ENCODE measurements at places on chromosomes 6 and 20.

DNA sequence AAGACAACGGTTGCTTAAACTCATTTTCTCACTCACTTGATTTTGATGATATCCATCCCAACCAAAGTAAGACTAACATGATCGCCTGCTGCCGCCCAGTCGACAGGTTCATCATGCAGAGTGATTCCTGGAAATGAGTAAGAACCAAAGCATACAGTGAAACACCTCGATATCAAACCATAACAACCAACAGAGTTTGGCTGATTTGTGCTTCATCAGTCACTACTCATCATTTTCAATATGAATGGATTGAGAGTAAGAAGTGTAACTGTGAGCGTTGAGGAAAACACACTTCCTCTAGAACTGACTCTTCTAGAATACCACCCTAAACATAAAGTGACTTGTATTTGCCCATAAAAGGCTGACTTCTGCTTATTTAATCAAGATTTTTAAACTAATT lies 29.2 kb upstream of the ALDH8A1 start:
- DNase-seq, result no peak

GRCh38 chr6:33991610-33992009 lies 154.3 kb downstream of the GRM4 start:
- no peak for DNase-seq

DNA sequence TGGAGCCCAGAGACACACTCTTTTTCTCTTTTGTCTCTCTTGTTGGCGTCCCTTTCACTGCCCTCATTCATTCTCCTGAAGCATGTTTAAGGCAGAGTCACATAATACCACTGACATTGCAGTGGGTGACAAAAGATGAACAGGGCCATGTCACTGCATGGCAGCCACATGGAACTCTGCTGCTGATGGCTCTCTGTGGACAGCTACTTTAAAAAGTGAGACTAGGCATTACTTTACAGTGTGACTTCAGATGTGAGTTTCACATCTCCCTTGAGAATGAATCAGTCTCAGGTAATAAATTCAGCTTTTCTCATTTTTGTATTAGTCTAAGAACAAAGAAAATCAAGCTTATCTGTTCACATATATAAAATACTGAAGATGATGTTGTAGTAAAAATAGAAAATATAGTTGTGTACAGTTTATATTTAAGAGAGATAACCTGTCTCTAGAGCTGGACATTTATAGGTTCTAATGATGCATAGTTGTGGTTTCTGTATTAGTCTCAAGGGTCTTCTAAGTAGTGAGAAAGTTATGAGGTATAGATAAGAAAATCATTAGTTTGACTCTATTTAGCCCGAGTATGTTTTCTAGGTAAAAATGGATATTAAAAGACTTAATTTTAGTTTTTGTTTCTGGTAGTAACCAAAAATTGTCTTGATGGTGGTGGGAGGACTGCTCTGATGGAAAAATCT lies 6.1 kb downstream of the MRS2 start:
- no peak for DNase-seq

DNA sequence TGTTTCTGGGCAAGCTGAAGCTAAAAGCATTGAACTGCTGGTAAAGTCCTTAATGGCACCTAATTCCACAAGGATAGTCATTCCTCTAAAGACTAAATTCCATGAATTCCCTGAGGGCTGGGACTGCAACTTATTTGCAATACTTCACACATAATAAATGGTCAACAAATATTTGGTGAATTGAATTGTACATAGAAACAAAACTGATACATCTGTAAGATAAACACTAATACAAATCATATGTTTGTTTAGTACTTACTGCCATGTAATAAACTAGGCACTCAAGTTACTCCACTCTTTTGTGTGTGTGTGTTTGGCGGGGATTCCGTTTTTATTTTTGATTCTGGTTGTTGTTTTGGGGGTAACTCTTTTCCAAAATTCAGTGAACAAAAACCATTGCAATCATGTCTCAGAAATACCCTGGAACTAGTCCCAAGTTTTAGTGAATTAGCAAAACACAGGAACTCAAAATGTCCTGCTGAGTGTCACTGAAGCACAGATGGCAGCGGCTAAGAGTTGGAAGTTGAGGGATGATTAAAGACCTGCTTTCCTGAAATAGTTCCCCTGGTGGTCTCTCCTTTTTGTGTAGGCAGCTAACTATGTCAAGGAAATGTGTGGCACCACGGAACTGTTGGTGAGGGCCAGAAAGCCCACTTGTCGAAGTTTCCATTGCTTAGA lies 74.8 kb upstream of the SNRPB2 start:
- DNase-seq, result peak; percentile 19

DNA sequence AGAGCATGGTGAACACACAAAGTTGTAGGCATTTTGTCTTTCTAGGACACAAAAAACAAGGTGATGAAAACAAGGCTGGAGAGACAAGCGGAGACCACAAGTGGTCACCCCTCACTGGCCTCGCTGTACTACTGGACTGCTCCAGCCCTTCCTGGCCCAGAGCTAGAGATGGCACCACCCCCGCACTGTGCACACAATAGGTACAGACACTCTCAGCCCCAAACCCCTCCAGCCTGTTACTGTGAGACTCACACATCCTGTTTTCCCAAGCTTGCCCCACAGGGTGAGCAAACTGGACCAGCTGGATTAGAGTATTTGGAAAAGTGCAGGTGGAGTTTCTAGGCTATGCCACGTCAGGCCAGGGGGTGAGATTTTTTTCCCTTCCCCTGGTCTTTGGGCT lies 8.4 kb upstream of the ZSWIM1 start:
- no peak for DNase-seq

DNA sequence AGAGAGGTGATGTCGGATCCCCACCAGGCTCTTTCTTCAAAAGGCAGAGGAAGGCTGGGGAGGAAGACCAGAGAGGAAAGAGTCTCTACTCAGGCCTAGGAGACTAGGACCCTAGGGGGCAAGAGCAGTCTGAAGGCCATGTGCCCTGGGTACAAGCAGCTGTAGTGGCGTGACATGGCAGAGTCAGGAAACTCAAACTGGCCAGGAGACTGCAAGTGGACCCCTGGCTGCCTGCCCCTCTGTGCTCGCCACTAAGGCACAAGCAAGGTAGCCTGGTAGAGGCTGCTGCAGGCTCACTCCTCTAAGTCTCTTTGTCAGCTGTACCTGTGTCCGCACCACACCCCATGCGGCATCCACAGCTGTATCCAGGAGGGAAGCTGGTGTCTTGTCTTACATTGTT lies 19.9 kb downstream of the CST9L start:
- no peak for DNase-seq

GRCh38 chr6:98644063-98644462 lies 190.3 kb upstream of the POU3F2 start:
- DNase-seq, result no peak

- no peak for DNase-seq
Observed at GRCh38 chr20:21049305-21049828, 56.8 kb downstream of the LINC00237 start.

GRCh38 chr6:168956884-168957730 lies 296.5 kb downstream of the THBS2 start:
- peak; percentile 56 for DNase-seq

DNA sequence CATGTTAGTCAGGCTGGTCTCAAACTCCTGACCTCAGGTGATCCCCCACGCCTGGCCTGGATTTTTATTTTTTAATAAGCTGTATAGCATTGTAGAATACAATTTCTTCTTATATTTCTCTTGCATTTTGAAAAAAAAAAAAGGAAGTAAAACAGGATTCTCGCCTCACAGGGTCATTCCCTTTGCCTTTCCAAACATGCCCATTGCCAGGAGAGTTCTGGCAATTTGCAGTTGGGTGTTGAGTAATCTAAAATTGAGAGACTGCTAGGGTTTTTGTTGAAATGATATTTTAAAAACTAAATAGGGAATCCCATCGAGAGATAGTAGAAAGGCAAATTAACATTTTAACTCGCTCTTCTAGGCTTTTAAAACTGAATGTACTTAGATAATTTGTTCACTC lies 196.1 kb downstream of the JARID2 start:
- no peak for DNase-seq

DNA sequence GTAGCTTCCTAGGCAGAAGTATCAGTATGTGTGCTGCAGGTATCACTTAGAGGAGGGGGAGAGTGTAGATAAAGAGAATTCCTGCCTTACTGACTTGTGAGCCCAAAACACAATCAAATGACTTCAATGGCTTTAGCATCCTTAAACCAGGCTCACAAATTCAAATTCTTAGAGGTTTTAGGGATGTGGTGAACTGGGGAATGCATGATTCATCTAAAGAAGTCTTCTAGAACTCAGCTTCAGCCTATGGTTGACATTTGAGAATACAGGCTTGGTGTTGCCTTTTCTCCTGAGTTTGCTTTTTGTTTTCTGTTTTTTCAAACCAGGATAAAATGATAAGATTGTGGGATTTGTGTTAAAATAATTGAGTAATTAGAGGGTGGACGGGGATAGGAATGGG lies 14.4 kb downstream of the SNRPC start:
- DNase-seq, result no peak

DNA sequence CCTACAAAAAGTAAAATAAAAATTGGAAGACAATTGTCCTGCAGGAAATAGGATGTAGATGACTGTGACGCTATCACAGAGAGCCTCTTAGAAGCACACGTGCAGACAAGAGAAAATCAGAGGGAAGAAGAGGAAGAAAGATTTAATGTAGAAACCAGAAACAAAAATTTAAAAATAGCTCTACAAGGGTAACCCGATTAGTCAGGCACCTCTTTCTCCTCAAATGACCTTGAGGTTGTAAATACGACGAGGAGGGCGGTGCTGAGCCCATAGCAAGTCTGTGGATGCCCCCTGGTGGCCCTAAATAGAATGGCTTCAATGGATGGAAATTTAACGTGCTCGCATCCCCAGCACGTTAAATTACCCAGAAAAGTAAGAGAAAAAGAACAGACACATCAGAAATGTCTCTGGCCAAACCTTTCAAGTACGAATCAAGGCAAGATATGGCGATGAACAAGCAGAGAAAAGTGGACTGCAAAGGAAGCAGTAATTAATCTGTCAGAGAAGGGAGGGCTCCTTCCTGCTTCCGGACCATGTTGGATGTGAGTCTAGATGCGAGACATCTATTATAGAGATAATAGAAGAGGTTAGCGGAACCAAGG lies 4.2 kb upstream of the PRPH2 start:
- DNase-seq, result peak; percentile 84

- no peak for DNase-seq
Observed at GRCh38 chr6:148829415-148830101, 82.7 kb downstream of the UST start.

DNA sequence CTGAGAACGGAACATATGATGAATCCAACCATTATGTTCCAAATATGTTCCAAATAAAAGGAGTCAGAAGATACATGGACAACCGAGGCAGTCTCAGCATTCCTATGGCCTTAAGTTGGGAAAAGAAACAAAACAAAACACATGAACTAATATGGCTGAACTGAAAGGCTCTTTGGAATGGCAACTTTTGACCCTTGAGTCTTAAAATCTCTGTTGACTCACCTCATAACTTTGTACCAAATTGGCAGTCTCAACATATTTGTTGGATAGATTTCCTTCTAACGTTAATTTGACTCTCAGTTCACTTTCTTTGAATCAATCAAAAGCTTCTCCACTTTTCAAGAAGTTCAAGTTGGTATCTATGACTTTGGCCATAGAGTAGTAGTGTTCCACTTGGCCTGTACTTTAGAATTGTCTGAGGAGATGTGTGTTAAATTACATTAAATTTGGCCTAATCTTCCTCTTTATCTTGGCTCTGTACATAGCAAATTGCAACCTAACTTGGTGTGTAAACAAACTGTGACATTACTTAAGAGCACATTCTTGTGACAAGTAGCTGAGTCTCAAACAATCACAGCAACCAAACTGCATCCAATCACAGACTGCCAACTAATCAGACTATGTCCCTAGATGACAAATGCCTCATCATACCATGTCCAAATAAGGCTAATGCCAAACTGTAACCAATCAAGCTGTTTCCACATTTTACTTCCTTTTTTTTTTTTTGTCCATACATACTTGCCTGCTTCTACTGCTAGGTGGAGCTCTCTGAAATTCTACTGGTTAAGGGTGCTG lies 208.8 kb downstream of the BMP2 start:
- no peak for DNase-seq

DNA sequence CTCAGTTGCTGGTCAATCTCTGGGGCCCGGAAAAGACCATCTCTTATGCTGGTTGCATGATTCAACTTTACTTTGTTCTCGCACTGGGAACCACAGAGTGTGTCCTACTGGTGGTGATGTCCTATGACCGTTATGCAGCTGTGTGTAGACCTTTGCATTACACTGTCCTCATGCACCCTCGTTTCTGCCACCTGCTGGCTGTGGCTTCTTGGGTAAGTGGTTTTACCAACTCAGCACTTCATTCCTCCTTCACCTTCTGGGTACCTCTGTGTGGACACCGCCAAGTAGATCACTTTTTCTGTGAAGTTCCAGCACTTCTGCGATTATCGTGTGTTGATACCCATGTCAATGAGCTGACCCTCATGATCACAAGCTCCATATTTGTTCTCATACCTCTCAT lies 4.3 kb downstream of the OR2J3 start:
- no peak for DNase-seq

DNA sequence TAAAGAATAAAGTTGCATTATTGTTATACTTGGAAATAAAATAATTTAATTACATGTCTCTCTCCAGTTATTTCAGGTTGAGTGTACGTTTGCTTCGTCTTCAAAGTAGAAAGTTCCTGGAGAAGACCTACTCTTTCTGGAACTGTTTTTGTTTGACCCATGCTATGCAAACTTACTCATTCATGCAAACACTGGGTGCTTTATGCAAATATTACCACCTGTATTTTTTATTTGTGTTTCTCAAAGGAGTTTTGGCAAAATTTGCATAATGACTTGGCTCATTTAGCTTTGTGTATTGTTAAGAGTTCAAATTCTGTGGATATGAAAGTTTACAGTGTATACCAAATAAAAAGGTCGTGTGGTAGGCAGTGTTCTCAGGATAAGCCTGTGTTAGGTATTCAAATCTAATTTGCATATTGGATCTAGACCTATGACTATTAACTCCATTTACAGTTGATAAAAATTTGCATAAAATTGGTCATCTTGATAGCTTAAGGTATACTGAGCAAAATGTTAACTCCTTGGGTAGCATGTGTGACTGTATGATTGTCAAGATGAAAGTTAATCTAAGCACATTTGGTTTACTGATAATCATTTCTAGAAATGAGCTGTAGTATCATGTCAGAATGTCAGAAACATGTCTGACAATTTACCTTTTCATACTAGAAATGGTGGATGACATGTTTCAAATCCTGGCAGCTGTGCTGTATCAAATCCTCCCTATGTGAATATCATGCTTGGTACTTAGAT lies 65.2 kb downstream of the CDKAL1 start:
- DNase-seq, result no peak

DNA sequence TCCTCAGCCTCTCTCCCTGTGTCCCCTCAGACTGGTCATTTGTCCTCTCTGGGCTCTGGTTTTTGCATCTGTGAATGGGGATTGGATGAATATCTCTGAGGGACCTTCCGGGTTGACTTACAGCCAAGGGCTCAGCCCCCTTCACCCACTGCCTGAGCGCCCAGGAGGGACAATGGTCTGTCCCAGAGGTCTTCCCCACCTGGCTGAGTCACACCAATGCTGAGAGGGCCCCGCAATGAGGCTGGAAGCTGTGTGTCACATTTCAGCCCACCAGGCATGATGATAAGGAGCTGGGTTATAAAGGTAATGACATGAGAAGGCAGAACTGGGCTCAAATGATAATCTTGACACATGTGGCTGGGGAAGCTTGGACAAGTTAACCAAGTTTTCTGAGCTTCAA lies 70.5 kb downstream of the TOX2 start:
- DNase-seq, result no peak

GRCh38 chr20:34938466-34939163 lies 17.0 kb downstream of the GSS start:
- no peak for DNase-seq
